ENCODE measurements at places on chromosomes 12 and 14.

GRCh38 chr12:179131-179884, 34.6 kb downstream of the SLC6A12 start:
- DNase-seq: no peak

DNA sequence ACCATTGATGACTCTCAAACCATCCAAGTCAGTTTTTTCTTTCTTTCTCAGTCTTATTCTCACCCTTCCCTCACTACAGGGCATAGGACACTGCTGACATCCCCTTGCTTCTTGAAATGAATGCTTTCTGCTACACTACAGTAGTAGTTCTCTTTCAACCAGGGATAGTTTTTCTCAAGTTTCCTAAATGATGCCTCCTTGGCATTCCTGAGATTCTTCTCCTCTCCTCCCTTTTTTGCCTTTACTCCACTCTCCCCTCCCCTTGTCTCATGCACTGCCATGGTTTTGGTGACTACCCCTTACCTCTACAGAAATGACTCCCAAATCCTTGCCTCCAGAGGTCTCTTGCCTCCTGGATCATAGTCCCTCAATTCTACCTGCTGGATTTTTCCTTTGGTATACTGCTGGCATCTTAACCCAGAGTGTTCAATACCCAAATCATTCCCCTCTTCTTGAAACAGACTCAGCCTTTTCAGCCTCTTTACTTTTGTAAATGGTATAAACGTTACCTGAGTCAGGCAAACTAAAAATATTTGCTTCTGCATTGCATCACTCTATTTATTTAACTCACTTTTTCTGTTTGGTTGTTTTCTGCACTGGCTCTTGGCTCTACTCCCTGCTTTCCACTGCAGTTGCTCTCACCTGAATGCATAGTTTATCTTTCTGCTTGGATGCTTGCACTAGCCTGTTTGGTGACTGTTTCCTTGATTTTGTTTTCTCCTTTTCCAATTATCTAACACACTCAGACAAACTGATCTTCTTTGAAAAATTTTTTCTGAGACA, 211.6 kb upstream of the IGF1 start:
- DNase-seq: no peak

DNA sequence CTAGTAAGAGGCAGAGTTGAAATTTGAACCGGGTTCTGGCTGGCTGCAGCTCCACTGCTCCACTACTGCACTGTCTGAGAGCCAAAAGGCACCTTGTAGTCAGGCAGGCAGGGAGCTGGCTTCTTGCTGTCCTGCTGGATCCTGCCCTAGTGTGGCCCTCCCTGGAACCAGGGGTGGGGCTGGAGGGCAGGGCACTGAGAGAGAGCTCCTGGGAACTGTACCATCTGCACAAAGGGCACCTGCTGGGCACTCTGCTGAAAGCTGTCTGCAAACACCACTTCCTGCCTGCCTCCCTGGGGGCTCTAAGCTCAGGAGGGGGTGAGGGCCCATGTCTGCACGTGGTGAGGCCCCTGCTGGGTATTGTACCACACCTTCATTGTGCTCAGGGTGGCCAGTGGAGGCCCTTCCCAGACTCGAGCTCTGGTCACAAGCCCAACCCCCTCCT, 19.0 kb upstream of the TCL1B start:
- no peak for DNase-seq

- no peak for DNase-seq
Measured at GRCh38 chr12:126742241-126742641, 1524.7 kb upstream of the TMEM132C start.

- no peak for DNase-seq
Measured at GRCh38 chr12:120158351-120158750, 36.2 kb downstream of the GCN1 start.

- DNase-seq: no peak
Measured at GRCh38 chr12:18612971-18613370, 124.8 kb downstream of the PLCZ1 start.

DNA sequence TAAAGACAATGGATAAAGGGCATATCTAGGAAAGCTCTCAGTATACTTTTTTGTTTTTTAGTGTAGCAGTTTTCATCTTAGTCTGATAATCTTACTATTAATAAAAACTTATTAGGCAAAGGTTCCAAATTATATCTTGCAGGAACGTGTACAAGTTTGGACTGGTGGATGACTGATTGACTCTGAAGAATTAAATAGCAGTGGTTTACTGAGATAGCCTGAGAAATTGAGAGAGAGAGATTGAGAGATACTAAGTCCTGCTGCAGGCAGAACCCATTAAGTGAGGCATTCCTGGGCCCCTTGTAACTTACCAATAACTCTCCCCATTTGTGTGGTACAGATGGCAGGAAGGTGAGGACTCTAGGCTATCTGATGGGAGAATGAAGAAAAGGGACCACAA, 80.2 kb upstream of the SLC38A2 start:
- no peak for DNase-seq

All from activated CD4-positive, alpha-beta T cell treated with anti-CD3 and anti-CD28 coated beads, Interleukin-2, amount 50 U/mL, for 4 hours (primary cell).